ENCODE measurements at places on chromosomes 5 and 9. TPM values are rescaled to one million over a fixed set of nuclear protein-coding genes. Genes with fewer than 3 reads are reported as not detected.

DNA sequence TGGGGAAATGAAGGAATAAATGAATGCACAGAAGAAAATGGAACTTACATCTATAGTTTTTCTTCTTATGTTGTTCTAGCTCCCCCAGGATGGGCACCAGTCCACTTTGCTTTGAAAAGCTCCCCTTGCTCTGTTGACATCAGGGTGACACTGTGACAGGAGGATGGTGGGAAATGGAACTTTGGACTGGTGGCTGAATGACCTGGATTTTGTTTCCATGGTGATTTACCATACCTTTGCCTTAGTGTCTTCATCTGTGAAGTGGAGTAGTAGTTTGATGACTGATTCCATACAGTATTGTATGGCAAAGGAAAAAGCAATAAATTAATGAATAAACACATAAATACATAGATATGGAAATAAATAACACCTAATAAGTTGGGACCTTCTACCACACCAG is 294.7 kb downstream of the KIF4B start:
- H3K4me1 ChIP-seq: no peaks in the 10 kb centered on the region
- no peak overlapping the region for H3K27ac ChIP-seq
- H3K4me3 ChIP-seq: no peak overlapping the region
- DNase-seq: no peak

CHSY3 gene
- total RNA-seq: 0.37 TPM

ORM2 gene
- 1.4 TPM for total RNA-seq

ADRA1B gene
- total RNA-seq: not detected
